ENCODE measurements at places on chromosomes 11 and 22. TPM values are rescaled to one million over a fixed set of nuclear protein-coding genes. Genes with fewer than 3 reads are reported as not detected.

Gene MPPED1
- total RNA-seq: 14.3 TPM

Gene GDPD4
- total RNA-seq: not detected

Gene GLB1L3
- 0.69 TPM for total RNA-seq

Gene RCE1
- total RNA-seq: 9.8 TPM

Gene FGF19
- not detected for total RNA-seq

Gene VPS37C
- total RNA-seq: 11.4 TPM

Gene LMNTD2
- total RNA-seq: 1.4 TPM

Gene ANKK1
- 0.88 TPM for total RNA-seq

Gene TENM4
- 70.5 TPM for total RNA-seq

Gene CENPM
- 9.0 TPM for total RNA-seq

Gene WNT11
- 1.9 TPM for total RNA-seq

Gene MPZL2
- total RNA-seq: 19.5 TPM

Gene MICALL1
- total RNA-seq: 22.9 TPM

Gene OR6A2
- 0.11 TPM for total RNA-seq

Gene HBE1
- 14.4 TPM for total RNA-seq

Gene GPHA2
- 0.59 TPM for total RNA-seq

Gene SVIP
- 23.7 TPM for total RNA-seq

Gene WT1
- total RNA-seq: 0.11 TPM

Gene PDE2A
- total RNA-seq: 16.6 TPM

Gene LRRC32
- 31.8 TPM for total RNA-seq

Gene SEPTIN3
- total RNA-seq: 86.9 TPM

Gene ABTB2
- 4.0 TPM for total RNA-seq

Gene MUC15
- 0.17 TPM for total RNA-seq

Gene OVCH2
- total RNA-seq: not detected

Gene MRGPRX3
- not detected for total RNA-seq

Gene OR4A16
- total RNA-seq: not detected

All from spinal cord (tissue), 10 donors.